ENCODE measurements at places on chromosomes 5 and 9.

GRCh38 chr9:83651558-83651957 is 28.6 kb downstream of the IDNK start:
- DNase-seq, result no peak

GRCh38 chr5:20554001-20554400 is 566.0 kb upstream of the CDH18 start:
- no peak for DNase-seq

DNA sequence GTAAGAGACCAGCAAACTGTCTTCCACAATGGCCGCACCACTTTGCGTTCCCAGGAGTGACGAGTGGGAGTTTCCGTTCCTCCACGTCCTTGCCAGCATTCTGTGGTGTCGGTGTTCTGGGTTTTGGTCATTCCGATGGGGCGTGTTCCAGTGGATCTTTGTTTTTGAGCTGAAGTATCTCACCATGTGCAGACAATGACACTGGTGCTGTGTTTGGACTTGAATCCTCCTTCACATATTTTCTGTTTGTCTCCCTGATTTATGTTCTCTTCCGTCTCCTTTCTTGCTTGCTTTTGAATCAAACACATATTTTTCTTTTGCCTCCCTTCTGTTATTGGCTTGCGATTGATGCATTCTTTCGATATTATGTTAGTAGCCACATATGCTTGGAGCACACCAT is 60.8 kb upstream of the IRX4 start:
- DNase-seq, result no peak

DNA sequence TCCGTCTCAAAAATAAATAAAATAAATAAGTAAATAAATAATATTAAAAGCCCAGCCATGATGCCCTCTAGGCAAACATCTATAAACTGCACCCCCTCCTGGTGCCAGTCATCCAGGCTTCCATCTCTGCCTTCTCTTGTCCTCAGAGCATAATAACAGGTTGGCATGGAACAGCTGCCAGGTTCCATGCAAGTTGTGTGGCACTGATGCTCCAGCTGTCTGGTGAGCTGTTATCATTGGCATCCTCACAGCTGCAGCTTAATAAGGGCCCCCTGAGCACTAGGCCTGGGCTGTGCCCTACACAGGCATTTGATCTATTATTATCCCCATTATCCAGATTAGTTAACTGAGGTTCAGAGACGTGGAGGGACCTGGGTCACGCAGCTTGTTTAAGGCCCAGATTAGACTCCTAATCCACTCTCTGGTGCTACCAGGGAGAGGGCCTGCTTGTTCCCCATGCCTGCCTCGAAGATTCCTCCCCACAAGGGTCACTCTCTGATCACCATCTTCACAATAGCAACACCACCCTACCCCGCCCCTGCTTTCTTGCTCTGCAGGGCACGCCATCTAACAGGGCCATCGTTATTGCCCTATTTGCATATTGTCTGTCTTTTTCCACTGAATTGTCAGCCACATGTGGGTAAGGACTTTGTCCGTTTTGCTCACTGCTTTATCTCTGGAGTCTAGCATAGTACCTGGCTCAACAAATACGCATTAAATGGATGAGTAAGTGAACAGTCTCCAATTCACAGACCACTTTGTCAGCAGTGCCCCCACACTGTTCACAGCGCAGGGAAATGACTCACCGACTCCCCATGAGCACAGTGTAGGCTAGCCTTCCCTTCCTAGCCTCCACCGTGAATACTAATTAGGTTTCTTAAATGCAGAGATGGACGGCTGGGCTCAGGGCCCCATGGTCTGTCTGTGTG is 1.5 kb upstream of the DNM1 start:
- DNase-seq, result no peak

DNA sequence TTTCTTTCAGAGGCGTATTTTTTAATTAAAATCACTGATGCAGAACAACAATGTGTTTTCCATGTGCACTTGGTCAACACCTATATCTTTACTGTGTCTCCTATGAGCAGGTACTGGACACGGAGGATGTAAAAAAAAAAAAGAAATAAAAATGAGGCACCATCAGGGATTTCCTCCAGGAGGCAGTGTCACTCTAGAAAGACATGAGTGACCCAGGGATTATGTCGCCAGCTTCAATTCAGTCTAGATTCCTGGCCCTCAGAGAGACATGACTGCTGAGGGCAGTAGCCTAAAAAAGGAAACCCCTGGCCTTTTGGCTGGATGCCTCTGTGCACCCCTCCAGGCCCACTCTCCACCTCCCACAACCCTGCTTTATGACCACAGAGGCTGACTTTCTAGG is 18.3 kb upstream of the IL33 start:
- DNase-seq, result no peak

DNA sequence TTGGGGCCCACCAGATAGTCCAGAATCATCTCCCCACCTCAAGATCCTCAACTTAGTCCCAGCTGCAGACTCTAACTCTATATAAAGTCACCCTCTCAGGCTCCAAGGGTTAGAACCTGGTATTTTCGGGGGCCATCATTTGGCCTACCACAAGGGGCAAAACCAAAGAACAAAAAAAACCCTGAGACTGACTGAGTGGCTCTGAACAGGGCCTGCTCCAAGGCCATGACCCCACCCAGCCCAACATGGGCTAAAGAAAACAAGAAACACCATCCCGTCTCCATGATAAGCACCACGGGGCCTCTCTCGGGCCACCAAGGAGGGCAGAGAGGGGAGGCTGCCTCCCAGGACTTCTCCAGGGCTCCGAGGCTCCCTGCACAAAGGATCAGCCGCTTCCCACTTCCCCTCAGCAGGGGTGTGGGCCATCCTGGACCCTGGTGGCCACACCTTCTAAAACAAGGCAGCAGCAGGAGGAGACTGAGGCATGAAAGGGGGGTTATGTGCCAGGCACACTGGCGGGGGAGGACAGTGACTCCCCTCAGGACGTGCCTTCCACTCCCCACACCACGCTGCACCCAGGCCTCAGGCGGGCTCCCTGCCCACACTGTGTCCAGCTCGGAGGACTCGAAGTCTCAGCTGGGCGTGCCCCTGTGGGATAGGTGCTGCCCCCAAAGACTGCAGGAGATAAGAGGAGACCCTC is 51.5 kb downstream of the SEMA4D start:
- no peak for DNase-seq

GRCh38 chr5:44365345-44365744 is 23.9 kb downstream of the FGF10 start:
- DNase-seq, result no peak

GRCh38 chr5:144297081-144297480 is 126.4 kb downstream of the KCTD16 start:
- DNase-seq, result no peak

- DNase-seq, result no peak
These were observed 31.2 kb downstream of the PRDM6 start for GRCh38 chr5:123120197-123120596.

GRCh38 chr5:116564756-116565490 is 9.7 kb downstream of the SEMA6A start:
- no peak for DNase-seq

GRCh38 chr5:77844623-77845323 is 68.6 kb upstream of the TBCA start:
- DNase-seq, result no peak

DNA sequence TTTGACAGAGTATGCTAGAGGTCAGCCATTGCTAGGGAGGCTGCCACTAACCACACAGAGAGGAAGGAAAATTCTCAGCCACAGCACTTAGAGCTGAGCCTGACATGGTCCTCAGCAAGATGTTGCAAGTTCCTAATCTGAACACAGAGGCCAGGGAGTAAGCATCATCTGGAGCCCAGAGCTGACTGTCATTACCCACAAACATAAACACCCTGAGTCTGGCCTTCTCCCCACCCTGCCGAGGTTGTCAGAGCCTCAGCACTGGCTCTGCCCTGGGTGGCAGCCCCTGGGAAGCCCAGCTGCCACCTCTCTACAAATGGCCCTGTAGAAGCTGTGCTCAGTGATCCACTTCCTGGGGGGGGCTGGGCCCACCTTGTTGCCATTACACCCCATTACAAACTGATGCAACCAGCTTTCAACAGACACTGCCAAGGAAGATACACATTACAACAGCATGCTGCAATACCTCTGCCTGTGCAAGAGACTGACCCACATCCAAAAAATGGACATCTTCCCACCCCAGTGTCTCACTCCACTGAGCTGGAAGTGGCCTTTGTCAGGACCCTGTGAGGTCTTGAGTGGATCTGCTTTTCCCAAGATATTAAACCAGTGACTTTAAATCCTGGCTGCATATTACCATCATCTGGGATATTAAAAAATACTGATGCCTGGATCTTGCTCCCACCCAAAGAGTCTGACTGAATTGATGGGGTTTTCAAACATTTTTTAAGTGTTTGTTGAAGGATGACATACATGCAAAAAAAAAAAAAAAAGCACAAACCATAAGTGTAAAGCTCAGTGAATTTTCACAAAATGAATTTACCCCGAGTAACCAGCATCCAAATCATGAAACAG is 33.0 kb downstream of the IRF1 start:
- no peak for DNase-seq

DNA sequence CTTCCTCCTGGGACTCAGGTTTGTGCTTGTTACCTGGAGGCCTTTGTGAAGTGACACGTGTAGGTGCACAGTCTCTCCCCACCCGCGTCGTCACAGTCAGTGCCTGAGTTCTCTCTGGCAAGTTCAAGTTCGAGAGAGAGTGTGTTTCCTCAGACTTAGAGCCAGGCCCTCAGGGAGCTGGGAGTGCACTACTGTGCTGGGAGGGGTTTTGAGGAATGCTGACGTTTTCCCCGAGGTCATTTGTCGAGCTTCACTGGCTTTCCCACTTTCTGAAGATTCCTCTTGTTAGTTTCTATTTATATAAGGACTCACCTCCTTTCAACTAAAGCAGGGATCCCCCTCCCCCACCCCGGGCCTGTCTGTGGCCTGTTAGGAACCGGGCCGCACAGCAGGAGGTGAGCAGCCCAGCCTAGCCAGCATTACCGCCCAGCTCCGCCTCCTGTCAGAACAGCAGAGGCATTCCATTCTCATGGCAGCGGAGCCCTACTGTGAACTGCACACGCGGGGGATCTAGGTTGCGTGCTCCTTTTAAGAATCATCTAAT is 209.2 kb downstream of the DIRAS2 start:
- no peak for DNase-seq

DNA sequence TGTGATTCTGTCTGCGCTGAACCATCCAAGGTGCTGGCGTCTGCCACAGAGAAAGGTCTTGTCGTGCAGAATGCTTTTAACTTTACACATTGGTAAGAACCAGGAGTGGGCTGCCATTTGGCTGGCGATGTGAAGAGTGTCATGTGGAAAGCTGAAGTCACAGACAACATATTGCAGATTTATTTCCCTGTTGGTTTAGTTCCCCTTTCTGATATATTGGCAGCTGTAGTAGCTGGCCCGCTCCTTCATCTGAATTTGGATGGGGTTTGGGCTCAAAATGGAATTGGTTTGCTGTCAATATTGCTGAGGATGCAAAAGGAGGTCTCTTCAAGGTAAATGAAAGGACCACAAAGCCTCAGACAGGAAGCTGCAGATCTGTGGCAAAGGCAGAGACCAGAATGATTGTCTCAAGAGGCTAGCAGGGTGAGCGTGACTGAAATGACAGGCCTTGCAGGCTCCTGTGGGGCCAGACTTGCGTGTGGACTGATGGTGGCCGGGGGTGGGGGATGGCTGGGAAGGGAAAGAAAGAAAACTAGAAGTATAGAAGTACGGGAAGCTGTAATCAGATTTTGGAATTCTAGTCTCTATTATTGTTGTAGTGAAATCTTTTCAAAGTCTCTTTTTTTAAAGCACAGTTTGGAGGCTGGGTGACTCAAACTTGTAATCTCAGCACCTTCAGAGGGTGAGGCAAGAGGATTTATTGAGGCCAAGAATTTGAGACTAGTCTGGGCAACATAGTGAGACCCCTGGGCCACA is 25.1 kb upstream of the CD180 start:
- no peak for DNase-seq

DNA sequence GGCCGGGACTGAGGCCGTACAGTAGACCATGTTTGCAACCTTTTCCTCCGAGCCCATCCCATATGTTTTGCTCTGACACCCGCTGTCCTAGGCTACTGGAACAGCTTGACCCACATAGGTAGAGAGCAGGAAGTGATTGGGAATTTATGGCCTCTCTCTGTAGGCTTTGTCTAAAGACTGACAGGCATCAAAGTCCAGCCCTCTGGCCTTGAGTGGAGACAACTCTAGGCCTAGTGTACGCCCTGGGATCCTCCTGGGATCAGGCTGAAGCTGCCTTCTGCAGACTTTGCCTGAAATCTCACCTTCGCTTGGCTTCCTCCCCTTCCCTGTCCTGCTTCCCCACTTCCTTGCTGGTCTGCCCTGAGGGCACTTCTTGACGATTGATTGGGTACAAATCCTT is 13.6 kb upstream of the AKNA start:
- DNase-seq, result no peak

- peak; percentile 18 for DNase-seq
These were observed 681 bp downstream of the MAN2A1 start for GRCh38 chr5:109690242-109690974.

DNA sequence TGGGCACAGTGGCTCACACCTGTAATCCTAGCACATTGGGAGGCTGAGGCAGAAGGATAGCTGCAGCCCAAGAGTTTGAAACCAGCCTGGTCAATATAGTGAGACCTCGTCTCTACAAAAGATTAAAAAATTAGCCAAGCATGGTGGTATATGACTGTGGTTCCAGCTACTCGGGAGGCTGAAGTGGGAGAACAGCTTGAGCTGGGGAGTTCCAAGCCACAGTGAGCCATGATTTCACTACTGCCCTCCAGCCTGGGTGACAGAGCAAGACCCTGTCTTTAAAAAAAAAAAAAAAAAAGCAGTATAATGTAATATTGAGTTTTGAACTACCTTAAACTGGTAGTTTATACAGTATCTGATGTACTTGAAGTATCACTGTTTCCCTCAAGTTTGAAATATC is 358.4 kb downstream of the EBF1 start:
- DNase-seq, result no peak

GRCh38 chr9:112103405-112103804 is 71.7 kb downstream of the SUSD1 start:
- DNase-seq, result no peak

DNA sequence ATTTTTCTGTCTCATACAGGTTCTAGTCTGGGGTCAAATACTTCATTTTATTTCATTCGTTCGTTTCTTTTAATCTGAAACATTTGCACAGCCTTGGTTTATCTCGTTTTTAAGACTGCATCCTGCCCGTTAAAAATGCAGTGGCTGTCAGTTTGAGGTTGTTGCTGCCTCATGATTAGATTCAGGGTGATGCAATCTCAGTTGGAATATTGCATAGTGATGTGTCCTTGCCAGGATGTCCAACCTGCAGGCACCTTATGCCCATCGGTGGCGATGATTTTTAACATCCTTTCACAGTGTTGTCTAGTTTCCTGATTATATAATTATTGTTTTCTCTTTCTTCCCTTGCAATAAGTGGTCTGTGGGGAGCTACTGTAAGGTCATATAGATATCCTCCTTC is 45.1 kb downstream of the SH3GL2 start:
- no peak for DNase-seq

Measured in activated CD4-positive, alpha-beta T cell treated with anti-CD3 and anti-CD28 coated beads for 1 hour (primary cell).